GM03348 (cell line): ENCODE measurements at places on chromosomes 2 and 18.
A peak's percentile ranks its signal among the peaks of the same experiment; 100 is the strongest.

DNA sequence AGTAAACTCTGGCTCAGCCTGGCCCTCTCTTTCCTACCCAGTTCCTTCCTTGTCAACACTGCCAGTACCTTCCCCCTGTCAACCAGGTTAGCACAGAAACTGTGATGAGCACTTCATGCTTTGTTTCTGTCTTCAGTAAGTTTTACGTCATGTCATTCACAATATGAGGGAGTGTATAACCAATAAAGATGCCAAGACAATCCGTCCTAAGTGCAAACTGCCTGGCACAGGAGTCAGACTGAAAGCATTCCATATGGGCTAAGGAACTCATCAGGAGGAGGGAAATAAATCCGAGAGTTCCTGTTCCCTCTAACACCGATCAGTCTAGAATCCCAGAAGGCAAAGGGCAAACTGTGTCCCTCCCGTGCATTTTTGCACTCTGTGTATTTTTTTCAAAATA is 507.2 kb downstream of the CMPK2 start:
- DNase-seq: no peak

DNA sequence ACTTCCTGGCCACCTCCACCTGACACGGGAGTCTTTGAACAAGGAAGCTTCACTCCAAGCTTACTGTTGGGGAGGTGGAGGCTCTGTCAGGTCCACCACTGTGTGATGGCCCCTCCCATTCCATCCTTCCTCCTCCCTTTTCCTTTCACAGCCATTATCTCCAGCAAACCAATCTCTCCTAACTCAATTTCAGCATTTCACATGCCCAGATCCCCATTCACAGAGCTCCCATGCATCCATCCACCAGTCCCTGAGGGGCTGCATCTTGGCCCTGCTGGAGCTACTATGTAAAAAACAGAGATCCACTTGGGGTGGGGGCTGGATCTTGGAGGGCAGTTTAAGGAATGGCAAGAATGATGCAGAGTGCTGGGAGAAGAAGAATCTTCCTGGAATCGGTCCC is 129.0 kb upstream of the COPS8 start:
- no peak for DNase-seq

- DNase-seq: no peak
Observed at GRCh38 chr2:10035053-10035422, 8.3 kb upstream of the KLF11 start.

- no peak for DNase-seq
Observed at GRCh38 chr2:47903781-47904490, 2.4 kb downstream of the FBXO11 start.

DNA sequence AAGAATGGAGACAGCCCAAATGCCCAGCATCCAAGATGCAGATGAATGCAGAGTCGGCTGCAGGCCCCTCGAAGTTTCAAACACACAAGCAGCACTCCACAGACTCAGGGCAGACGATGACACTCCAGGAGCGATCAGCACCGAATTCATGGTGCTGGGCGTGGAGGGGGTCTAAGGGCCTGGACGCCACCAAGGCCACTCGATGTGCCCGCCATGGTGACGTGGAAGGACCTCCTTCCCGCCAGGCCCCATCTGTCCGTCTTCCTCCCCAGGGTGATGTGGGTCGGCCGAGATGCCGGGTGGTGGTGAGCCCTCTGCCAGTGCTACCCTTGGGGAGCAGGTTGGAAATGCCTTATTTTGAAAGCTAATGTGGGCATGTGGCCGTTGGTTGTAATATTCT is 9.4 kb downstream of the KIF1A start:
- no peak for DNase-seq

GRCh38 chr2:48268671-48269070 is 261.3 kb upstream of the STON1 start:
- DNase-seq: no peak

- no peak for DNase-seq
Observed at GRCh38 chr2:191836853-191837769, 9.8 kb downstream of the CAVIN2 start.

DNA sequence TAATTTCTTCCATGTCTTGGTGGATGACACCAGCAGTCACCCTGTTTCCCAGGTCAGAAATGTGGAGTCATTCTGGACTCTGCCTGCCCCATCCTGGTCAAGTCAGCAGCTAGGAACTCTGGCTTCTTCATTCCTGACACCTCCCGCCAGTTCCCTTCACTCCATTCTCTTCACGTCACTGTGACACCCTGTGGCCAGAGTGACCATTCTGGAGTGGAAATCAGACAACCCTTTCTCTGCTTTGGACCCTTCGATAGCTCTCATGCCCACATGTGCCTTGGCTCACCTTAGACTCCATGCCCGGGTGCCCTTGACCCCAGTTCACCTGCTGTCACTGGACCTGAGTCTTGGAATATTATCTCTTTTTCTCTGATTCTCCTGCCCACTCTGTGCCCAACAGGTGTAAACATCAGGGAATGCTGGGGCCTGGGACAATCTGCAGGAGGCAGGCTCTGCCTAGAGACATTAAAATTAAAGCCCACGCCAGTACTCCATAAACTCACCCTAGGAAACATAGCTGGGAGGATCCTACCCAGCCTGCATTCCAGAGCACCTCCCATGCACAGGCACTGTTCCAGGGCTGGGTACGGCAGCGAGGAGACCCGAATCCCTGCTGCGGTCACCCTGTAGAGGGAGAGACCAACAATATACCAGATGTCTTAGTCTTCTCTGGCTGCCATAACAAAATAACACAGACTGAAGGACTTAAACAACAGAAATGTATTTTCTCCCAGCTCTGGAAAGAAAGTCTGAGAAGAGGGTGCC is 41.1 kb upstream of the FAHD2A start:
- DNase-seq: no peak

DNA sequence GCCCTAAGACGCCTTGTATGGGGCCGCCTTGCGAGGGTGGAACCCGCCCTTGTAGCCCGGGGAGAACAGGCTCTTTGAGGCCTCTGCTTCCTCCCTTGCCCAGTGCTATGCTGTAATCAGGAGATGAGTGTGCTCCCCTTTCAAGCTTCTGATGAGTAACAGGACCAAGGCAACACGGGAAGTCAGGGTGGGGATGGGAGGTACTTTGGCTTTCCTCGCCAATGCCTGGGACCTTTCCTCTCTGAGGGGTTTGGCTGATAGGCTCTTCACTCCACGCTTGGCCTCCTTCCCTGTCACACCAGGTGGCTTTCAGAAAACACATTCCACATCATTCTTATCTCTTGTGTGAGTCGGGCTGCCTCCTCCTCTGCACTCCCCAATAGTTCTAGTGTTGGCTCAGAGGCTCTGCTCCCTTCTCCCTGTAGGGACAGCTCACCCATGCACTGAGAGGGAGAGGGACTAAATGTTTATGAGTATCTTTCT is 223.7 kb upstream of the TRIB2 start:
- peak; percentile 62 for DNase-seq

DNA sequence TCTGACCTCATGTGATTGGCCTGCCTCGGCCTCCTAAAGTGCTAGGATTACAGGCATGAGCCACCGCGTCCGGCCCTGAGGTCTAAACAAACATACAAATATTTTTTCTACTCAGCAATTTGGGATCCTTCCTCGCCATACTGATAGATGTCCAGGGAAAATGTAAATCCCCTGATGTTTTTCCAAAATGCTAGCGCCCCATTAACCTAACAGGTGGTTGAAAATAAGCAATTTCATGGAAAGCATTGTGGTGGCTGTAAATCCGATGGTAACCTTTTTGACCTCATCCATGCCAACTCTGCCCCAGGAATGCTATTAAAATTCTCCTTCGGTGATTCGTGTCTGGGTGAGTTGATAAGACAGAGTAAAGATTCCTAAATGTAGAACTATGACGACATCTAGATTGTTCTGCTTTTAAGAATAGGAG is 19.3 kb downstream of the GEMIN6 start:
- DNase-seq: no peak

GRCh38 chr18:55605733-55606338 is 17.8 kb upstream of the TCF4 start:
- DNase-seq: no peak

GRCh38 chr18:76491473-76491775 is 3.6 kb downstream of the ZNF516 start:
- peak; percentile 89 for DNase-seq

- DNase-seq: no peak
Observed at GRCh38 chr2:88416016-88416663, 36.4 kb downstream of the FOXI3 start.

DNA sequence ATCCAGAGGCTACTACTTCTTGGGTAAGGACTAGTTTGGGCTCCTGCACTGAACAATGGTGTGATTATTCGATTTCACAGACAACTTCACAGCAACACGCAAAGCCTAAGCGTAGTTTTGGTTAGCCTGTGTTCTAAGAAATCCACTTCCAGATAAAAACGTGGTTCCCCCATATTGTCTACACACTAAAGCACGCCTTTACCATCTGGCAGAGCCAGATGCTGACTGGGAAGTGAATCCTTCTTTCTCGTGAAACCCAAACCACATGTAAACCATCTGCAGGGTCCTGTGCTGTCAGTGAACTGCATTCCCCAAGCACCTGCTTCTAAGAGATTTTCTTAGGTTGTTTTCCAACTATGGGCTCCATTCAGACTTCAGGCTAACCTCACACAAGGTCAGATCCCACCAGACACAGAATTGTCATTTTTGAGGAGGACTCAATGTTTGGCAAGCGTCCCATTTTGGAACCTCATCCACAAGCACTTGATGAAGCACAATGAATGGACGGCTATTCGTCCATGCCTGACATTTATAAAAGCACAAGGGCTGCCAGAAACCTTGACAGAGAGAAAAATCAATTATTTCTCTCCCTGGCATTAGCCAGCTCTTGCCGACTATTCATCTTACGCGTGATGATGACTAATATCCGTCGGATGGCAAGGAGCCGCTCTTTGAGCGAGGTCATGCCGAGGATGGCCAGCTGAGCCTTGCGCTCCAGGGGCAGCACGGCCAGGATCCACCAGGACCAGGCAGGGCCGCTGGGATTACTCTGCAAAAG is 38.4 kb downstream of the LONRF2 start:
- no peak for DNase-seq

GRCh38 chr2:39718483-39718882 is 52.8 kb downstream of the TMEM178A start:
- no peak for DNase-seq

DNA sequence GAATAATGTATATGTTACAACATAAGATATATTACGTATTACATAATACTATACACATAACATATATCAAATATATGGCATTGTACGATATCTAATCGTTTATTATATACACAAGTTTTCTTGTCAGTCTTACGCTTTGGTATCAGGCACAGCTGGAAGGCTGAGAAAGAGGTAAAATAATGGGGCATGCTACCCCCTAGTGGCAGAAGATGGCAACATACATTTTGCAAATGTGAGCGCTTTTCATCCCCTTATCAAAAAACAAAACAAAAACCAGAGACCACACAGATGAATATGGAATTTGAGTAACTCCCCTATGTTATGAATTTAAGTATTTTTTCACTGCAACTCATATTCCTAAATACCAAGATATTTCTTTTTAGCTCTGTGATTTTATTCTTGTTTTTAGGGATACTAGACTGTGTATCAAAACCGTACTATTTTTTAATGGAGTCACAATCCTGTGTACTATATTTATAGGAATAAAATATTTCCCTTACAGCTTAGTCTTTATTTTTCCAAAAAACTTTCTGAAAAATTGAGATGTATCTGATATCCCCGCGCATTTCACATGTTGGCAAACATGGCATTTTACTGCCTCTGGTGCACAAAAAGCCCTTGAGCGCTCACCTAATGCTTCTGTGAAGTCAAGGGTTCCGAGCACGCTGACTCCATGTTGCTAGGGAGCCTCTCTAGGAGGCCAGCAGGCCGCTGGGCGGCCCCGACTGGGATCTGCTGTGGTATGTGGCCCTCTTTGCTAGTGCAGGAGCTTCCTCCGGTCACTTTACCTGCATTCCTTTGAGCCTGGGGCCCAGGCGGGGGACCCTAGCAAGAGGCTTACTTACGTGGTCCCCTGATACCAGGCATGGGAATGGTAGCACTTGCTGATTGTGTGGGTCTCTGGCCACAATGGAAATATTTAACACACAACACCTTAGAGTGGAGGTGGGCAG is 62.5 kb downstream of the SLC4A3 start:
- peak; percentile 73 for DNase-seq

DNA sequence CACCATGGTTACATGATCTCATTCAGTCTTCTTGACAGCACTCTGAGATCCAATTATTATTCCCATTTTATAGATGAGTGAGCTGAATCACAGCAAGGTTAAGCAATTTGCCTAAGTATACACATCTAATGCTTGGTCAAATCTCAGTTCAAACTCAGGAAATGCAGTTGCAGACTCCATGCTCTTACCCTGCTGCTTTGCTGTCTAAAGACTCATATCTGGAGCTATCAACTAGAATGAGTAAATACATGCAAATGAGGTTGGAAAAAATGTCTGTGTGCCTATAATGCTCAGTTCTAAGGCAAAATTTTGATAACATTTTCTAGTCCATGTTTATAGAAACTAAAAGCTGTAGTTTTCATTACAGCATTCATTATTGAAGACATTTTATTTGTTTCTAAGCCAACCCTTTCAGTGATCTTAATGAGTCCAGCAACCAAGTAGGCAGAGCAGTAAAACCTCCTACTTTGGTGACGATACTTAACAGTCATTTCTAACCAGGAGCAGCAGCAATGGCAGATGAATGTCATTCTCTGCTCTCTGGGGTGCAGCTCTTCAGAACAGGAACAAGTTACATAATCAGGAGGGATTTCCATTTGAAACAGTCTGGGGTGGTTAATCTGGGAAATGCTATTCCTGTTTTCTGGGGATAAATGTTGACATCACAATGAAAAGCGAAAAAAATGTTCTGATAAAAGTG is 396.8 kb upstream of the UBE2E3 start:
- no peak for DNase-seq

DNA sequence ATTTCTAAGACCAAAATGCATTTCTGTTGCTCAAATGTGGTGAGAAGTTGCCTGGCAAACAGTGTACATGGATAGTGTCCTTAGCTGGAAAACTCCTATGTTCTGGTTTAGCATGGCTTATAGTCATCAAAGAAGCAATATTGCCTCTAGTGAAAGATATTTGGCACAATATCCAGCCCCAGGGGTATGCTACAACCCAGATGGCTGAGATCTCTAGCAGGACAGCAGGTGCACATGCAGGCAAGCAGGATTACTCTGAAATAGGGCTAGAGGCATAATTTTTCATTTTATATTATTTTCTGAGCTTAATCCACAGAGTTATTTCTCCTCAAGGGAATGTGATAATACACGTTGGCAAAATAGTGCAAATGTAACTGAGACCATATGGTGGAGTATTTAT is 34.0 kb downstream of the CCDC195 start:
- DNase-seq: no peak

- DNase-seq: no peak
Observed at GRCh38 chr18:61466736-61467135, 133.5 kb downstream of the CDH20 start.

- DNase-seq: no peak
Observed at GRCh38 chr2:191862156-191862775, 15.4 kb upstream of the CAVIN2 start.

- DNase-seq: no peak
Observed at GRCh38 chr2:132883430-132883829, 213.4 kb upstream of the LYPD1 start.

DNA sequence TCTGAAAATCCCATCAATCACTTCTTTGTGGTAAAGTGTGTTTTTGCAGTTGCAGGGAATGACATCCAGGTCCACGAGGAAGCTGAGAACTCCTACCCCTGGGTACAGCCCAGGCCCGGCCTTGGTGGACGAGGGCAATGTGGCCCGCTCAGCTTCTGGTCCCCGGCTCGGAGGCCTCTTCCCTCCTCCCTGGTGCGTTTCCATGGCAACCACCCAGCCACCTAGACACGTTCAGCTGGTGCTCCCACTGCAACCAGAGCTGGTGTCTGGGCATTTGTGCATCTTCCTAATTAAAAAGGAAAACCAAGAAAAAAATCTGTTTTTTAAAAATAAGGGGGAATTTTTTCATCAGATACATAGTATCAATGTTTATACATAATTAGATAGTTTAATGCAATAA is 603.6 kb upstream of the SALL3 start:
- no peak for DNase-seq
